ENCODE measurements at places on chromosomes 16 and 17.

DNA sequence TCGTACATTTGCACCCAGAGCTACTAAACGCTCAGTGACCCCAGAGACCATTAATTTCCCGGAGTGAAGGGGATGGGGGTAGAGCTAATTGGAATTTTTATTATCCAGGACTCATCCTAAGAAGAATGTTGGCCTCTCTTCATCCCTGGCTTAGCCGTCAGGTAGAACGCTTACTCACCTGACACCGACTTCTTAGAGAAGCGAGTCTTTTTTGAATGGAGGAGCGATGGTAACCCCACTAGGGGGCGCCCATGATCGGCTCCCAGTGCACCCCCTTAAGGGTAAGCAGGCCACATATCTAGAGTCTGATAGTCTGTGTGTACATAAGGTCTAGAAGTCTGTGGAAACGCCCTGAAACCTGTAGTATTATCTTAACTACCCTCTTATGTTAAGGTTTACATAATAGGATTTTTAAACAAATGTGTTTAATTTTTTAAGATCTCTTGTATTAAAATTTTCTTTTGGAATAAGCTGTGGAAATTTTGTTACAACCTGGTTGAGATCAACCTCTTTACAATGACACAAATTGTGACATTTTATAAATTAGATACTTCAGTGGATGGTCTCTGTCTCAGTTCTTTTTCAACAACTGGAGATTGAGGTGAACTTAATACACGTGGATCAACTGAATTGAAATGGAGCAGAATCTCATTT, 229.8 kb downstream of the CPPED1 start:
- peak; percentile 74 for DNase-seq

- DNase-seq = no peak
Measured at GRCh38 chr16:54829691-54830090, 101.0 kb upstream of the IRX5 start.

GRCh38 chr17:62030264-62030663, 34.8 kb downstream of the MED13 start:
- no peak for DNase-seq

DNA sequence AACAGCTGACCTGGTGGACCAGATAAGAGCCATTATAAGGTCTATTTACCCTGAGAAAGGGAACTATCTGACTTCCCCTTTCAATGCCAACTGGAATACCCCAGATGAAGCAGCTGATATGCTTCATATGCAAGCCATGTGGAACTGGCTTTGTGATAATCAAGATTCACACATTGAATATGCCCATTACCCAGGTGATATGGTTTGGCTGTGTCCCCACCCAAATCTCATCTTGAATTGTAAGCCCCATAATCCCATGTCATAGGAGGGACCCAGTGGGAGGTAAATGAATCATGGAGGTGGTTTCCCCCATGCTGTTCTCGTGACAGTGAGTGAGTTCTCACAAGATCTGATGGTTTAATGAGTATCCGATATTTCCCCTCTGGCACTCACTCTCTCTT, 42.1 kb downstream of the IKZF3 start:
- DNase-seq = peak; percentile 24

- peak; percentile 51 for DNase-seq
Measured at GRCh38 chr16:4682616-4683254, 10.6 kb upstream of the NUDT16L1 start.

- no peak for DNase-seq
Measured at GRCh38 chr17:59327981-59328290, 3.5 kb upstream of the YPEL2 start.

- no peak for DNase-seq
Measured at GRCh38 chr17:32697728-32698625, 178.9 kb downstream of the MYO1D start.

- no peak for DNase-seq
Measured at GRCh38 chr16:69150146-69150865, 17.9 kb downstream of the UTP4 start.

Data from stimulated activated CD4-positive, alpha-beta T cell treated with anti-CD3 and anti-CD28 coated beads, TNF-alpha, amount 100 ng/mL, for 24 hours (primary cell).